Neural crest cell (in vitro differentiated cells): ENCODE measurements at places on chromosomes 12 and 14. TPM values are rescaled to one million over a fixed set of nuclear protein-coding genes. Genes with fewer than 3 reads are reported as not detected.

Gene COPZ1
- total RNA-seq, result 148 and 160 TPM in 2 replicates

Gene DYRK2
- total RNA-seq, result 47.3 and 48.1 TPM in 2 replicates

Gene SLCO1A2
- total RNA-seq, result 5.4 and 5.6 TPM in 2 replicates

Gene PLEKHG7
- not detected in 2 replicates for total RNA-seq

Gene PRR4
- 3.3 and 6.9 TPM in 2 replicates for total RNA-seq

Gene RAB3IP
- 24.0 and 28.6 TPM in 2 replicates for total RNA-seq

Gene GLI1
- total RNA-seq, result 0.58 and 1.3 TPM in 2 replicates

Gene APOF
- total RNA-seq, result not detected in 2 replicates

Gene NCOR2
- 143 and 144 TPM in 2 replicates for total RNA-seq

Gene R3HDM2
- total RNA-seq, result 57.3 and 57.5 TPM in 2 replicates

Gene ETFBKMT
- total RNA-seq, result 1.3 and 2.2 TPM in 2 replicates

Gene OVCH1
- 0.16 and 0.37 TPM in 2 replicates for total RNA-seq

Gene CLEC2A
- total RNA-seq, result not detected in 2 replicates

Gene SCN8A
- 13.0 and 13.5 TPM in 2 replicates for total RNA-seq

Gene ENDOU
- total RNA-seq, result not detected in 2 replicates

Gene KLHL33
- 0.07 TPM in 1 of 2 replicates, not detected in the other for total RNA-seq

Gene ANKRD33
- not detected in 2 replicates for total RNA-seq

Gene FAM186B
- 0.28 TPM in 1 of 2 replicates, not detected in the other for total RNA-seq

Gene MTA1
- 246 and 251 TPM in 2 replicates for total RNA-seq

Gene LRP6
- total RNA-seq, result 56.2 and 60.3 TPM in 2 replicates

Gene SIX1
- total RNA-seq, result 0.44 and 0.48 TPM in 2 replicates

Gene DBX2
- total RNA-seq, result not detected in 2 replicates

Gene AKAP5
- 1.3 and 1.4 TPM in 2 replicates for total RNA-seq

Gene LMNTD1
- total RNA-seq, result not detected in 2 replicates

Gene FGD4
- total RNA-seq, result 35.8 and 38.2 TPM in 2 replicates

Gene PCED1B
- total RNA-seq, result 0.47 and 0.75 TPM in 2 replicates

Gene TMEM63C
- total RNA-seq, result 0.59 and 0.91 TPM in 2 replicates

Gene MYF6
- not detected in 2 replicates for total RNA-seq

Gene ZBTB42
- total RNA-seq, result 2.2 and 2.7 TPM in 2 replicates

Gene DACT1
- 4.9 and 5.2 TPM in 2 replicates for total RNA-seq
